ENCODE measurements at places on chromosomes 3 and 15.
A peak's percentile ranks its signal among the peaks of the same experiment; 100 is the strongest.

DNA sequence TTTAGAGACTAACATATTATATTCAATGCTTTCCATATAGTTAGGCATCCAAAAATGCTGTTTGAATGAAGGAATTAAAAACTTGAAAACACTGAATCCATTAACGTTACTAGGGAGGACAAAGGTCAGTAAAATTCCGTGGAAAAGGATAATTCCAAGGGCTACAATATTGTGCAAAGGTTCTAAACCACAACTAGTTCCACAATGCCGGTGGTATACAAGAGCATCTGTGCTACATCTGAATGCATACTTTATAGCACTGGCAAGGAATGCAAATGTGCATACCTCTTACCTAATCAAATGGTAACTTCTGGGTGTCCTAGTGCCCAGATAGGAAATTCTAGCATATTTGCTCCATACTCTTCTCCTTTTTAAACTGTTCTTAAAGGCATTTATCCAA lies 2.2 kb downstream of the ICE2 start:
- DNase-seq: peak; percentile 58

GRCh38 chr15:68328443-68328842 lies 50.9 kb downstream of the FEM1B start:
- DNase-seq: no peak

DNA sequence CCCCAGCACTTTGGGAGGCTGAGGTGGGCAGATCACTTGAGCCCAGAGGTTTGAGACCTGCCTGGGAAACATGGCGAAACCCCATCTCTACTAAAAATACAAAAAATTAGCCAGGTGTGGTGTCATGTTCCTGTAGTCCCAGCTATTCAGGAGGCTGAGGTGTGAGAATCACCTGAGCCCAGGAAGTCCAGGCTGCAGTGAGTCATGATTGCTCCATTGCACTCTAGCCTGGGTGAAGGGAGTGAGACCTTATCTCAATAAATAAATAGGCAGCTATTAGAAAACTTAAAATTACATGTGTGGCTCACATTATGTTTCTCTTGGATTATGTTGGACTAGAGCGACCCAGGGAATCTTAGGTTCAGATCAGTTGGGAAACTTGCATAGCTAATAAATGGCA lies 69.7 kb downstream of the RPLP1 start:
- DNase-seq: no peak

DNA sequence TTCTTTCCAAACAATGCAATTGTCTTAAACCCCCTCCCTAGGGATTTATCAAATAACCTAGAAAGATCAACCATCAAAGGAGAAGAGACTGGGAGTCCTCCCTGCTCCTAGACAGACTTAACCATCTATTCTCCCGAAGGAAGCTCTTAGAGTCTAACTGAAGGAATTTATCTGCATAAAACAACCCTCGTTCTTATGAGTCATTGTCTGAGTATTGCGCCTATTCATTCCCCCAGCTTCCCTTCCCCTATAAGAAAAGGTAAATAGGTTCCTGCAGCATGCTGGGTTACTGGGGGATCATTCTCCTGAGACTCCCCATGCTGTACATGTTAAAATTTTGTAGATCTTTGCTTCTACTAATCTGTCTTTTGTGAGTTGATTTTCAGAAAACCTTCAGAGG lies 412.7 kb downstream of the OCA2 start:
- peak; percentile 68 for DNase-seq

DNA sequence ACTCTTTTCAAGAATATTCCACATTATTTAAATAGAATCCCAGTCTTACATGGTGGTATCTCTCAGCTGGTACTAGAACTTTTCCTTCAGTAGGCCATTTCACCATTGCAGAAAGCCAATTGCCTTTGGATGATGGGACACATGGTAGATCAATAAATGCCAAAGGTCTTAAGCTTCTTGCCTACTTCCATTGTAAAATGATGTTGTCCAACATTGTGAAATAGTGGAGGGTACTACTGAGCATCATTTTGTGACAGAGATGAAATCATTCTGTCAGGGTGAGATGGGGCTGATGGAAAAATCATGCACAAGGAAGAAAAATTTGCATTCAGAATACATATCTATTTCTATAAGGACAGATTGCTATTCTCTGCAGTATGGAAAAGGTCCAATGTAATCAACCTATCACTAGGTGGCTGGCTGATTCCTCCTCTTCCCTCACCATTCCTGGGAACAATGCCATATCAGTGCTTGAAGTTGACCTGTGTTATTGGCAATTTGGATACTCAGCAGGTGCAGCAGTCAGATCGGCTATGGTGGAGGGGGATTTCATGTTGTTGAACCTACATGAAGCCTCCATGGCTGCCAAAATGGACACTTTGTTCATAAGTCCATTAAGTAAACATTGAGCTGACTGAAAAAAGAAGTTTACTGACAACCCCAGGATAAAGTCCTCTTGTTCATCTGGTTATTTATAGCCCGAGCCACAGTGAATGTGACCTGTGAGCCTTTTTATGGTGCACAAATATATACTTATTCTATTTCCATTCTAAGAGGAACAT lies 596.9 kb upstream of the ARPP21 start:
- DNase-seq: no peak

DNA sequence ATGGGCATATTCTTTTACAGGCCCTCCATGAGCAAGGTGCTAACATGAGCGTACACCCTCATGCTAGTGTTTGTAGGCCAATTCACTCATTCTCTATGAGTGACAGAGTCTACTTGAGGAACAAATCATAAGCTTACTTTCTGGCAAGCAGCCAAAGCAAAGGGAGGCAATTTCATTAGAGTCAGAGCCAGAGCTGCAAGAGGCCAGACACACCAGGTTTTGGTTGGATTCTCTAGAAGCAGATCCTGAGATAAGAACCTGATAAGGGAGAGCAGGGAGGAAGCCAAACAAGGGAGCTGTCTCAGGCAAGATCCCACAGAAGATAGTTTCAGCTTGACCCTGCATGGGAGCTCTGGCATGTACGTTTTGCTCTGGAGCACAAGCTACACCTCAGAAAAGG lies 214.1 kb upstream of the CTNNB1 start:
- DNase-seq: no peak

GRCh38 chr15:76116138-76116885 lies 56.5 kb downstream of the TMEM266 start:
- DNase-seq: no peak

- DNase-seq: no peak
These were observed 41.6 kb upstream of the BDH1 start for GRCh38 chr3:197597335-197597734.

DNA sequence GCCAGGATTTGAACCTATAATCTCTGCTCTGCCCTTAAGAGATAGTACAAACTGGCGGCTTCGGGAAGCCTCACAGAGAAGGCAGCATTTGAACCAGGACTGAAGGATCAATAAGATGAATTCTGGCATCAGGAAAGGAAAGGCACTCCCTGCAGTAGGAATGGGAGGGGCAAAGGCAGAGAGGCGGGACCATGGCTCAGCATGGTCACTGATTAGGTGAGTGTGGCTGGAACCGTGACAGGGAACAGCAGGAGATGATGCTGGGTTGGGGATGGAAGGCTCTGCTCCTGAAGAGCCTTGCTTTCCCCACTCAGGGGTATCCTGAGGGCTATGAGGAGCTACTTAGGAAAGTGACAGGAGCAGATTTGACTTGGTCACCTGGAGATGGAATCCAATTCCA lies 158.5 kb downstream of the FEZF2 start:
- no peak for DNase-seq

DNA sequence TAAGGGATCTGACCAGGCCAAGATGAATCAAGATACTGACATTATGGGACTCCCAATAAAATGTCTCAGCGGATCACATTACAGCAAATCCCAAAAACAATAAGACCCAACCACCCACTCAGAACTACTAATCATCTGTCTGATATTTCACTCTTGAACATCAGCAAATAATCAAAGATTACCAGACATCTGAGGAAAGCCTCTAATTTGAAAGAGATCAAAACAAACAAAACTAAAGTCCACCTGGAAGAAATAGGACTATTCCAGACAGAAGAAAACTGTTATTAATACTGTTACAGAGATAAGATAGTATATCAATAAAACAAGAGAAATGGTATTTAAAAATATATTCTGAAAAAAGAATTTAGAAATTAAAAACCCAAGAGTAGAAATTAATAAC lies 29.0 kb downstream of the TP53BP1 start:
- DNase-seq: no peak

- DNase-seq: no peak
These were observed 181.0 kb downstream of the SI start for GRCh38 chr3:164897342-164897741.

DNA sequence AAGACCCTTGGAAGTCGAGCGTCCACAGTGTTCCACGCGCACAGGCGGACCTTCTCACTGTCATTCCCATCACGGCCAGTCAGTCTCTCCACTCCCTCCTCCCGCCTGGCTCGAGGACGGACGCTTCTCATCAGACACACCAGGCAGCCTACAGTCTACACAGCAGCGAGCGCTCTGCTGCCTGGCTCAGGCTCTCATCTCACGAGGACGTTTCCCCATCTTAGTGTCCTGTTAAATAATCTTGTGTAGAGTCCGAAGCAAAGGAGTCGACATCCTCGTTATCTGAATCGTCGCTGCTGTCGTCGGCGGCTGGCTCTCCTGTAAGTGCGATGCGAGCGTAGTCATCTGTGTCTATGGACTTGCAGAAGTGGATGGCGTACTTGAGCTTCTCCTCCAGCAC lies 12.4 kb upstream of the OCA2 start:
- no peak for DNase-seq

DNA sequence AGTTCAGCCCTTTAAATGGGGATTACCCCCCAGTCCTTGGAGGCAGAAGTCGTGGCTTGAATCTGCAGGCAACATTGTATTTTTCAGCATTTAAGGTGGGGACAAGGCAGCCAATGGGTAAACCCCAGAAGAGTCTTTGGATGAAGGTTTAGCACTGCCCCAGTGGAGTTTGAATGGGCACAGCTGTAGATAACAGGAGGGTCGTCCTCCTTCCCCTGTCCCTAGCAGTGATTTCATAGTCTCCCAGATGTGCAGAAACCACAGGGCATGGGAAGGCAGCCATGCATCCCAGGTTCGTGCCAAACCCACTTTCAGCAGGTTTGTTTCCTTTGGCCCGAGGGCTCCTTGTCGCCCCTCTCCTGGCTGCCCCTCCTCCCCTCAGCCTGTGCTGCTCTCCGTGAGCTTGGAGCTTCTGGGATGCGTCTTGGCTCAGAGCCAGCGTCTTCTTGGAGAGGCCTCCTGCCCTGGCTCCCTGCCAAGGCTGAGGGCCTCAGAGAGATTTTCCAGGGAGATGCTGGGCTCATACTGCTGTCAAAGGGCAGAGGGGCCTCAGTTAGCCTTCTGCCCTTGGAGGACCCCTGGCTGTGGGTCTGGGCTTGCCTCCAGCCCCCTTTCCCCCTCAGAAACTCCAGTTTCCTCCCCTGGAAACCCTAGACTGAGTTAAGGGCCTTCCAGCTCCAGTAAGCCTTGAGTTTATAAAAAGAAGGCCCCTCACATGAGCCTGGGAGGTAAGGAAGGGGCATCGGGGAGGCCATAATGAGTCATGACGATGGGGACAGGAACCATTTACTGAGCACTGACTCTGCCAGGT lies 48.9 kb upstream of the POLG start:
- peak; percentile 60 for DNase-seq

DNA sequence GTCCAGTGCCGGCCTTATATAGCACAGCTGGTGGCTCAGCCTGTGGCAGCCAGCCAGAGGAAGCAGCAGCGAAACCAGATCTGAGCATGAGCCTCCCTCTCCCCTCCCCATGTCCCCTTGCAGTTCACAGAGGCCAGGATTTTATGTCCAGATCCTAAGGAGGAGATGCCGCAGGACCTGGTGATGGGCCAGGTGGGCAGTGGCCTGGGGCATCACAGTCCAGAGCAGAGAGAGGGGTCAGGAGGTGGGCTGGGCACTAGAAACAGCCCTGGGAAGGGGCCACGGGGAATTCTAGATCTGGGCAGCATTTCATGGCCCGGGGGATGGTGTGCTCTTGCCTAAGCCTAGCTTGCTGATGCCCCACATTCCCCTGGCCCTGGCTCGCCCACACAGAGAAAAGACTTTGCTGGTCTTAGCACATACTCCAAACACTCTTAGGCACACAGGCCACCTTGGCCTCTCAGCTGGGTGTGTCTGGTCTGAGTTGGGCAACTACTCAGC lies 259 bp upstream of the CILP start:
- DNase-seq: peak; percentile 84

DNA sequence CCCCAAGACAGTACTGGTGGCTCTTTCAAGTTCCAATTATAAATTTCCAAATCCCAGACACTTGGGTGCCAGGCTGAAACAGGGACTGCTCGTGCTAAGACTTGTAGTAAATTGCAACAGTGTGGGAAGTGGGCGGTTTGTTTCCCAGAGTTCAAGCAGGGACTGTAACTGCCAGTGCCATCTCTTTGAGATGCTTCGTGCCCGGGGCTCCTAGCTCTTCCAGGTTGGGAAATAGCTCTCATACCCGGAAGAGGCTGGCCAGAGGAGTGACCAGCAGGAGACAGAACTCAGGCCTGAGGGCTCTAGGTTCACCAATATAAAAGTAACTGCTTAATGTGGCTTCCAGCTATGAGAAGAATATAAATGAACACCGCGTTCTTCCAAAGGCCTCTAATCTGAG lies 54.0 kb upstream of the NEO1 start:
- no peak for DNase-seq

DNA sequence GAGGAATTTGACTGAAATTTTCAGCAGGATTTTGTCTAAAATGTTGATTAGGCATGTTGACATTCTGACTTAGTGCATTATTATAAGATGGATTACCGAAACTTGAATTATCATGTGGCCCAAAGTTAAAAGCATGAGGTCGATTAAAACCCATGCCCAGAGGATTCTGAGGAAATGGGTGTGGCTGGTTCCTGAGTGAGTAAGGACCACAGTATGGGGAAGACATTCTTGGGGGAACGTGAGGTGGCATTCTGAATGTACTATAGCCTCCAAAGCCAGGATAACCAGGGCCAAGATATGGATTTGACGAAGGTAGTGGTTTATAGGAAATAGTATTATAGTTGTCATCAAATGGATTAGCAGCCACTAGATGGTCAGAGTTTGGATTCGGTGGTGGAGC lies 38.7 kb upstream of the DNAAF4 start:
- no peak for DNase-seq

- peak; percentile 68 for DNase-seq
These were observed 427.5 kb downstream of the VGLL3 start for GRCh38 chr3:86563400-86563970.

DNA sequence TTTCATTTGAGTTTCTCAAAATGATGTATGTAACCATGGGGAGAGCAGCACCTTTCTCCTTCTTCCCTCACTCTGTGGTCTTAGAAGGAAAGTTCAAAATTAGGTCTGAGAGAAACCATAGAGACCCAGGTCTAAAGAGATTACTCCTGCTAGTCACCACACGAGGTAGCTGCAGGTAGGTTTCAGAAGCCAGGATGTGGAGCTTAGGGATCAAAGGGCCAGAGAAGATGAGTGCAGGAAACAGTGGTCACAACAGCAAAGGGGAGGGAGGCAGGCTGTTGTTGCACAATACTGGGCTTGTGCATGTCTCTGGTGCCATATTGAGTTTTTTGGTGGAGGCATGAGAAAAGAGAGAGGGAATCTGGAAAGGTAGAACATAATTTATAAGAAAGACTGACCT lies 583.6 kb downstream of the AGBL1 start:
- no peak for DNase-seq

DNA sequence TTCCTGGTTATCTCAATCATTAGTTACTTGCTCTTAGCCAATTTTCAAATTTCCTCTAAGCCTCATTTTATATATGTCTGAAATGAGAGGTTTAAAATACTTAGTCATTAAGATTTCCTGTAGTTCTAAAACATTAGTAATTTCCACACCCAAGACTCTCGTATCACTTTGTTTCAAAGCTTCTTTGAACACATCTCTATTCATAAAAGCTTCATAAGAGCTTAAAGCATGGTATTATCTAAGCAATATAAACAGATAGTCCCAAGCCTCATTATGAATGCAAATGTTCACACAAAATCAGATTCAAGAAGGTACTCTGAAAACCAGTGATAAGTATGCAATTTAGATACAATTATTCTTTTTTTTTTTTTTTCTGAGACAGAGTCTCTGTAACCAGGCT lies 217.0 kb downstream of the FMN1 start:
- DNase-seq: no peak

Data from choroid plexus epithelial cell (primary cell).